H1 (cell line): ENCODE measurements at places on chromosomes 1 and 21.

GRCh38 chr1:198283222-198283621, 126.4 kb downstream of the NEK7 start:
- no peaks in the 10 kb centered on the region for H3K27me3 ChIP-seq
- no peaks in the 10 kb centered on the region for H3K4me1 ChIP-seq
- H3K36me3 ChIP-seq: no peaks in the 10 kb centered on the region
- no peak overlapping the region for H3K27ac ChIP-seq
- H3K4me3 ChIP-seq: no peak overlapping the region

DNA sequence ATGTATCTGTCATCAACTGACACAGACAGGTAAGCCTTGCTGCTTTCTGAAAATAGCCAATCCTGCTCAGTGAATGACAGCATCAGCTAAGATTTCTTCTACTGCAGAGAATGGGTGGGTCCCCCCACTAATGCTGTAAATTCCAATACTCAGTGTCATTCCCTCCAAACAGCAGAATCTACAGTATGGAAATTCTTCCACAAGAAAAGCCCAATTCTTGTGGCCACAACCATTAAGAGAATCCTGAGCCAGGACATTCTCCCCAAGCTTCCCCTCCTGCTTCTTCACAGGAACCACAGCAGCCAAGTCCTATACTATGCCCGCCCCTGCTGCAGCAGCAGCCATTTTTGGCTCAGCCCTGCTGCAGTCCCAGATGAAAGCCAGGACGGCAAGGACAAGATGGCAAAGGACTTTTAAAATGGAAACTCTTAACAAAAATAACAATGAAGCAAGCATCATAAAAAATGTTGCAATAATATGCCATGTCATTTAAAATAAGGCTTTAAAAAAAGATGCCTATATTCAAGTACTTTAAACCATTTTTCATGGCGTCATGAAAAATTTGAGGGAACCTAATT, 26.8 kb downstream of the EIF4G3 start:
- H3K27ac ChIP-seq: no peak overlapping the region
- H3K36me3 ChIP-seq: peaks cover 10% of the 10 kb centered on the region
- peak; percentile 36 for DNase-seq

DNA sequence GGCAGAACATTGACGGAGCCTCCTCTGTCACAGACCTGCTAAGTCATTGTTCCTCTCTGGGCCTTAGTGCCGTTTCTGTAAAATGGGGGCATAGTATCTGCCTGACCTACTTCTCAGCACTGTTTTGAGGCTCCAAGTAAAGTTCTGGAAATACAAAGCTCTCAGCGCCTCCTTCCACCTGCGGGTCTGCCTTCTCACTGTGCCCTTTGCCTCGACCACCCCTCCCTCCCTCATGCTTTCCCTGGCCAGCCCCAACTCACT, 15.4 kb upstream of the WASF2 start:
- DNase-seq: no peak
- no peak overlapping the region for H3K4me3 ChIP-seq
- H3K27me3 ChIP-seq: no peaks in the 10 kb centered on the region

- no peak for DNase-seq
- no peak overlapping the region for H3K4me3 ChIP-seq
- no peak overlapping the region for H3K27ac ChIP-seq
- no peaks in the 10 kb centered on the region for H3K4me1 ChIP-seq
These were observed 135.6 kb upstream of the GJB5 start for GRCh38 chr1:34619256-34619655.

DNA sequence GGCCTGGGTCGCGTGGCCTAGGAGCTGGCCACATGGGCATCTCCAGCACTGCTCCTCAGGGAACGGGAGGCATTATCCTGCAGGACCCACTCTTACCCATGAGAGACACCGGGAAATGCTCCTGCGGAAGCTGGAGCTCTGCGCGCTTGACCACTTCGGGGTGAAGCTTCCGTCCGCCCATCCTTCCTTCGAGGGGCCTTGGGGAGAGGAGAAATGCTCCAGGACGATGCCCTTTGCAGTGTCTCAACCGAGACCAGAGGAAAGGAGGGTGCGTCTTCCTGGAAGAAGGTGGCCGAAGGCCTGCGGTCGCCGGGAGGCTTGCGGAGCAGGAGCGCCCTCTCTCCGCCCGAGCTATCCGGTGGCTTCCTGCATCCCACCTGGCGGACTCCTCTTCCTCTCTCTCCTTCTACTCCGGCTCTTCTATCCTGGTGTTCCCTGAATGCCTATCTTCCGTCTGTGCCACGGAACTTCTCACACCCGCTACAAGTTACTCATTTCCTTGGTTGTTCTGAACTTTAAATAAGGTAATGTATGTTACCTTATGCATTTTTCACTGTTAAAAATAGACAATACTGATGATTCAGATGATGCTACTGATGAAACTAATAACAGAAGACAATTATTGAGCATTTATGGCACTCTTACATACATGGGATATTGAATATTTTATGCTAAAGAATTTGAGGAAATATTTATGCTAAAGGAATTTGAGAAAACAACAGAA, 91.4 kb downstream of the PRKAB2 start:
- peak; percentile 77 for DNase-seq
- H3K27ac ChIP-seq: no peak overlapping the region
- H3K4me1 ChIP-seq: peaks cover 39% of the 10 kb centered on the region

DNA sequence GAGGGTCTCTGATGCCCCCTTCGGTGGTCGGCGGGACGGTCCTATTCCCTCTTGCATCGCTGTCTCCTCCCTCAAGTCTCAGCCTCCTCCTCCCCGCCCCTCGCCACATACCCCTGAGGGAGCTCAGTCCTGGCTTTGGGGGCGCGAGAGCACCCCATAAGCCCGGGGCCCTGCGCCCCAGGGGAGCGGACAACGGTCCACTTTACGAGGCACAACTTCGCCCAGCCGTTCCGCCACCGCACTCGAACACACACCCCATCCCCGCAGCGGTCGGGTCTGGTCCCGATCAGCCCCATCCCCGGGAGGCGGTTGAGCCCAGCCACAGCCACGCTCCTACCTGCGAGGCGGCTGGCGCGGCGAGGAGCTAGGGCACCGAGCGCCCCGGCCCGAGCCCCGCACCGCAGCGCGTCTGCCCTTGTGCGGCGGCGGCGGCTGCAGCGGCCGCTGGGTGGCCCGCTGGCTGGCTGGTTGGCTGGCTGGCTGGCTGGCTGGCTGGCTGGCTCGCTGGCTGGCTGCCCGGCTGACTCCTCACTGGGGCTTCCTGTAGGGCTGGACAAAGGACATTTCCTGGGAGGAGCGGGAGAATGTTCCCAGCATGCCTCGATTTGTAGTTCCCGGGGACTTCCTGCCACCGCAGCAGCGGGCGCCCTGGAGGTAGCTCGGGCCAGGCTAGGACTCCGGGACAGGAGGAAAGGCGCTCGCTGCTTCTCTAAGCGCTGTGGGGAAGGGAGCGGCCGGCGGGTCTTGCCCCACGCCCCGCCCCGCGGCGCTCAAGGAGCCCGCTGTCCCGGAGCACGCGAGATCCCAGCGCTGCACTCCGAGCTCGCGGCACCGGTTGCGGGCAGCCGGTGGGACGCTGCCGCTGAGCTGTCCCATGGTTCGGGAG, at the start of gene ZNF697:
Gene ZNF697 (minus strand): TSS at position 533 of the 886 bp plus-strand sequence. CDS start 22,166 bp downstream, outside the sequence.
- H3K4me3 ChIP-seq: peak within 1 kb of the TSS; percentile 75
- H3K27me3 ChIP-seq: no peaks in the 10 kb centered on the region
- H3K4me1 ChIP-seq: no peaks in the 10 kb centered on the region; the same call in 1 of the 2 replicates
- peak within 1 kb of the TSS; percentile 80; the same call in 1 of the 2 replicates for H3K27ac ChIP-seq

DNA sequence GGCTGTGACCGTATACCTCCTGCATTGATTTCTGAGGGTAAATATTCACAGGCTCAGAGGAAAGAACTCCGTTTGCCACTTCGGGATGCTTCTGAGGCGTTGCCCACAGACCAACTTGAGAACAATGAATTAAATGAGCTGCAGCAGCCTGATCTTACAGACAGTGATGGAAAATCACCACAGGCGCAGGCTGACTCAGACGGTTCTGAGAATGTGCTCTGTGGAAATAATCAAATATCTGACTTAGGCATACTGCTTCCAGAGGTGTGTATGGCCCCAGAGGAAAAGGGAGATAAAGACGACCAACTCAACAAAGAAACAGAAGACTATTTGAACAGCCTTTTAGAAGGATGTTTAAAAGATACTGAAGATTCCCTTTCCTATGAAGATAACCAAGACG, 76.7 kb upstream of the SCCPDH start:
- H3K4me3 ChIP-seq: no peak overlapping the region
- no peak for DNase-seq
- H3K27ac ChIP-seq: no peak overlapping the region
- H3K36me3 ChIP-seq: peaks cover 5% of the 10 kb centered on the region; the same call in 1 of the 2 replicates

DNA sequence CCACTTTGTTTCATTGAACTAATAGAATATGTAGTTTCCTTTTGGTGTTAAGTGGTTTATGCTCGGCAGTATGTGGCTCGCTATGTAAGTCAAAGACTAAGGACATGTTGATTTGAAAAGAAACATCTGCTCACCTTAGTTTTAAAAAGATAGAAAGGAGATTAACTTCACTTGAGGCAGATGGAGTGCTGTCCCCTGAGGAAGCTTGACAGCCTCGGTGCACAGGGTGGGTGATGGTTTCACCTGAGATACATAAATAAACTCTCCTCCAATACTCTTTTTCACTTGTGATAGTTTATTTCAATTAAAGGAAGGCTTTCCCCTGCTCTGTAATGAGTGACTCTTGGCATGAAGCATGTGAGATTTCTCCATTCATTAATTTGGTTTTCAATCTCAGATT, 70.8 kb upstream of the FMN2 start:
- H3K27ac ChIP-seq: no peak overlapping the region
- no peaks in the 10 kb centered on the region for H3K27me3 ChIP-seq
- H3K36me3 ChIP-seq: no peaks in the 10 kb centered on the region
- H3K4me3 ChIP-seq: no peak overlapping the region

GRCh38 chr1:11960715-11961114, 19.5 kb upstream of the MFN2 start:
- no peak overlapping the region for H3K4me3 ChIP-seq
- H3K27ac ChIP-seq: no peak overlapping the region
- no peaks in the 10 kb centered on the region for H3K27me3 ChIP-seq
- no peaks in the 10 kb centered on the region for H3K4me1 ChIP-seq

DNA sequence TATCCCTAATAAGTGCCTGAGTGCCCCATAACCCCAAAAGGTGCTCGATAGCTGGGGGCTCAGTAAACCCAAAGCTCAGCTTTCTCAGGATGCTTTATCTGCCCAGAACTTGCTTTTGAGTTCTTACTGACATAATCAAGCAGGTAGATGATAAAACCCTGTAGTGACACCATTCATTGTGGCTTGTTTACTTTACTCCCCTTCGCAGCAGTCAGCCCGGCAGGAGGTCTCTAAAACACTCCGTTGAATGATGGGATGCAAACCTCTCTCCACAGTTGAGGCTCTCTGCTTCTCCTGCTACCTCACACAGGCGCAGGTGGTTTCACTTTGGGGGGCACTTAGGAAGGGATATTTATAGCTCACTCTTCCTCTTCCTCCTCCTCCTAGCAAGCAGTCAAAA, 349.4 kb downstream of the HLX start:
- peak; percentile 10 for DNase-seq
- no peak overlapping the region for H3K27ac ChIP-seq
- no peaks in the 10 kb centered on the region for H3K36me3 ChIP-seq
- H3K4me1 ChIP-seq: peaks cover 12% of the 10 kb centered on the region

GRCh38 chr1:11749203-11749689, 12.7 kb upstream of the C1orf167 start:
- H3K4me3 ChIP-seq: no peak overlapping the region
- H3K4me1 ChIP-seq: peaks cover 16% of the 10 kb centered on the region
- H3K27me3 ChIP-seq: no peaks in the 10 kb centered on the region
- peaks cover 10% of the 10 kb centered on the region; the same call in 1 of the 2 replicates for H3K36me3 ChIP-seq
- DNase-seq: peak; percentile 72
